ENCODE measurements at places on chromosomes 3 and 15.

- DNase-seq, result no peak
These were observed 229.8 kb upstream of the PLSCR5 start for GRCh38 chr3:146834917-146835316.

DNA sequence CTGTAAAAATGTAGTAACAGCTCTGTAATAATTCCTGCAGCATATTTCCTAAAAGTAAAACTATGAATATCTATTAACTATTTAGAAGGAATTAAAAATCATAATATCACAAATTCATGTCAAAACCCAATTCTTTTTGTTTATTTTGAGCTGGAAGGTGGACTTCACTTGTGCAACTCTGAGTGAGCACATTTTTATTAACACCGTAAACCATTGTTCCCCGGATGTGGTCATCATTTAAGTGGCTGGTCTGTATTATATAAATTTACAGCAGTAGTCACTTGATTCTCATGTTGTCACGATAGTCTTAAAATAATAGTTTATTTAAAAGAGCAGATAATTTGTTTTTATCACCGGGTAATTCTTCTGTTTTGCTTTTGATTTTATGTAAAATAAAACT lies 43.0 kb upstream of the UTS2B start:
- DNase-seq, result no peak

- DNase-seq, result no peak
These were observed 1084.2 kb downstream of the TUSC7 start for GRCh38 chr3:117793622-117794265.

DNA sequence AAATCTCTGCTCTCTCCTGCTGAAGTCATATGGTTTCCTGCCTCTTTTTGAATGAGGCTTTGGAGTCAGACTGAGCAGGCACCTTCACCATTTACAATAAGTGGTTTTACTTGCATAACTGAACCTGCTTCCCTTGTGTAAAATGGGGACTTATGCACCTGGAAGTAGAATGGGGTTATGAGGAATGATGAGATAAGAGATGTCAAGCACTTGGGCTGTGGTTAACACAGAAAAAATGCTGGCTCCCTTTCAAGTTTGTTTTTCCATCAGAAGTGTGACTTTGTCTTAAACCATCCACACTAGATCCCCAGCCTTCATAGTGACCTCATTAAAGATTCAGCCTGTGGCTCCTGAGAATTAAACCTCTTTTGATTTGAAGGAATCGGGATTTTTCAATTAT lies 5.2 kb downstream of the EXOSC7 start:
- DNase-seq, result no peak

DNA sequence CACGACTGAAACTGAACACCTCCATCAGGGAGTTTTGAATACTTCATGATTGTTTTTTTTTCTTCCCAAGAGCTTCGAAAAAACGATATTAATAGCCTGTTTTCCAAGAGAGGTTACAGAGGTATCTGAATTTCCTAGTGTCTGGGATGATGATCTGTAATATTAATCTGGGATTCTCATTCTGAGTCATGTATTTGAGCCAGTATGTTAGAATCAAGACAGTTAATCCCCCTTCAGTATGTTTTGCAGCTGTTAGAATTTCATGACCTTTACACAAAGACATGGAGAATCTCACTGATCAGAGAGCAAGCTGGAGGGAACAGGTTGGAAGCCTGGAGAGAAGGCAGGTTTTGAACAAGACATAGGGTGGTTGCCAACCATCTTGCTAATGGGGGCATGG lies 234.5 kb upstream of the GAP43 start:
- no peak for DNase-seq

- DNase-seq, result no peak
These were observed 142.8 kb downstream of the CHL1 start for GRCh38 chr3:339351-339750.

DNA sequence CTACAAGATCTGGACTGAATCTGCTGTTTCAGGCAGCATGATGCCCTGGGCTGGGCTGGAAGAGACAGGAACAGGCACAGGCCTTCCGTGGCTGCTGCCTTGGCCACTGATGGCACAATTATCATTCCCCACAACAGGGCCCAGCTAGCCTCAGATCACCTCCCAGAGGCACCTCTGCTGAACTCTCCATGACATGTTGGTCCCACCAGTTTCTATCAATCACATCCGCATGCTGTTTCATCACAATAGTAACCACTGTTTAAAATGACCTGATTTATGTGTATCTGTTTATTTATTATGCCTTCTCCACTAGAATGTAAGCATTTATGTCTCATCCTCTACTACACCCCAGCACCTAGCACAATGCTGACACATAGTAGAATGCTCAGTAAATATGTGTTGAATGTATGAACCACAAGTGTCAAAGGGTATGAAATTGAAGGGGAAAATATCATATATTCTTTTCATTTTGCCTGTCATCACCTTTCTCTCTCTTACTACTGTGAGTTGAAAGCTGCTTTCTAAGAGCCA lies 32.7 kb upstream of the ZBTB38 start:
- no peak for DNase-seq

GRCh38 chr3:128794067-128794768 lies 68.2 kb downstream of the RAB7A start:
- DNase-seq, result no peak

DNA sequence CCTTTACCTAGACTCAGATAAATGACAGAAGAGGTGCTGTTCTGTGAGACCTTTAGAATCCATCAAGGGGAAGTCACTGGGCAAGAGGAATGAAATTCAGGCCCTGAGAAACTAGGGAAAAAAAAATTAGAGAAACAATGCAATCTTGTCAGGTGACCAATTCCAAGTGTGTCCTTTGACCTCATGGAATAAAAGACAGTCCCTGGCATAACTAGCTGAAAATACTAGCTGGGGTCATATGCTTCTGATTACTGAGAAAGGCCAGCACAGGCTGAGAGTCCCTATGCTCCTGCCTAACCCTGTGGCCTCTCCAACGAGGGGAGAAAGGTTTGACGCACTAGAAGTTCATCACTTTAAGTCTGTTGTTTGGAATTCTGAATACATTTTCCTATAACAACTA lies 167.3 kb downstream of the XXYLT1 start:
- no peak for DNase-seq

DNA sequence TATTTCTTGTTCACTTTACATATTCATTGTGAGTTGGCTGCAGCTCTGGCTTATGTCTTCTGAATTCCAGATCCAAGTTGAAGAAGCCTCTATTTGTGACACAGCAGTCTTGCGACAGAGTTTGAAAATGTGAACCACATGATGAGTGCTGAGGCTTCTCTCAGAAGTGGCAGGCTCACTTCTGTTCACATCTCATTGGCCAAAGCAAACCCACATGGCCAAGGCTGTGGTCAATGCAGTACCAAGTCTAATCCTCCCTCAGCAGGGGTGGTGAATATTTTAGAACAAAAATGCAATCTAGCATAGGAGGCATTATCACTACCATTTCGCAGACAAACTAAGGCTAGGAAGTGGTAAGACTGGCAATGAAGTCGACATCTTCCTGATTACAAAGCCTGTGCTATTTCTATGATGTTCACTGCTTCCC lies 45.2 kb downstream of the CDCP1 start:
- peak; percentile 67 for DNase-seq

DNA sequence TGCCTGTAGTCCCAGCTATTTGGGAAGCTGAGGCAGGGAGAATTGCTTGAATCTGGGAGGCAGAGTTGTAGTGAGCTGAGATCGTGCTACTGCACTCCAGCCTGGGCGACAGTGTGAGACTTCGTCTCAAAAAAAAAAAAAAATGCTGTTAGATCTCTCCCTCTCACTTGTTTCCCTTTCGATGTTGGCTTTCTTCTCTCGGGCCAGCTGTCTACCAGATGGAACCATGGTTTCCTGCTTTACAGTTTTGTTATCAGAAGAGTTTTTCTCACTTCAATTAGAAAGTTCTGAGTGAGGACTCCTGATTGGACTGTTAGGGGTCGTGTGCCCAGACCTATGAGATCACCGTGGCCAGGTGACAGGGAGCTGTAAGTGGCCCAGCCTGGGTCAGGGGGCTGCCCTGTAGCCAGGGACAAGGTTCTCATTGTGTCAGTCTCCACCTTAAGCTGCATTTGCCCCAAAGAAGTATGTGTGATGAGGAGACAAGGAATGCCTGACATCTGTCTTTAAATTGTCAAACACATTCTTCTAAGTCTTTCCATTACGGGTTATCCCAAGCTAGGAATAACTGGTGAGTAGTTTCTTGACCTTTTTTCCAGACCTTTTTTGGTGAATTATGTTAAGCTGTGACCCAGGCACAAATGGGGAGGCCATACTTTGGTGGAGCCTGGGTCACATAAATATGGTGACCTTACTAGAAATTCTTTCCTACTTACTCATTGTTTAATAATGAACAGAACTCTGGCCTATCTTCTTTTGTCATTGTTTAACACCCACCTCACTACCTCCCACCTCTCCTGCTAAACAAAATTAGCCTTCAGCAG lies 25.2 kb downstream of the SNAPC5 start:
- DNase-seq, result no peak

- no peak for DNase-seq
These were observed 93.6 kb upstream of the OSTN start for GRCh38 chr3:191105418-191105817.

- DNase-seq, result no peak
These were observed 127.4 kb upstream of the FEZF2 start for GRCh38 chr3:62500556-62501288.
